Airway epithelial cell (primary cell): ENCODE measurements at places on chromosomes 16 and 17. TPM values are rescaled to one million over a fixed set of nuclear protein-coding genes. Genes with fewer than 3 reads are reported as not detected.

CBLN1 gene
- not detected in 2 replicates for total RNA-seq

C17orf100 gene
- 0.71 and 0.74 TPM in 2 replicates for total RNA-seq

KCNH4 gene
- total RNA-seq, result not detected in 2 replicates

SLC35G6 gene
- total RNA-seq, result not detected in 2 replicates

TELO2 gene
- 17.4 and 18.9 TPM in 2 replicates for total RNA-seq

ZP2 gene
- total RNA-seq, result not detected in 2 replicates

KRT24 gene
- total RNA-seq, result 1.5 and 2.5 TPM in 2 replicates

PRR35 gene
- not detected in 2 replicates for total RNA-seq

CD7 gene
- 0.14 TPM in 1 of 2 replicates, not detected in the other for total RNA-seq

CDH11 gene
- 10.5 and 39.6 TPM in 2 replicates for total RNA-seq
